ENCODE measurements at places on chromosomes 6 and 20. TPM values are rescaled to one million over a fixed set of nuclear protein-coding genes. Genes with fewer than 3 reads are reported as not detected.

GRCh38 chr6:99344289-99344688, 5.2 kb downstream of the FAXC start:
- peak; percentile 79 for DNase-seq
- H3K27ac ChIP-seq, result no peak overlapping the region
- no peaks in the 10 kb centered on the region for H3K36me3 ChIP-seq
- H3K4me3 ChIP-seq, result no peak overlapping the region
- no peaks in the 10 kb centered on the region for H3K27me3 ChIP-seq

- H3K4me3 ChIP-seq, result no peak overlapping the region
- no peaks in the 10 kb centered on the region for H3K4me1 ChIP-seq
- H3K27ac ChIP-seq, result no peak overlapping the region
- H3K27me3 ChIP-seq, result no peaks in the 10 kb centered on the region
Measured at GRCh38 chr20:24318569-24319352, 150.7 kb upstream of the SYNDIG1 start.

- H3K4me1 ChIP-seq, result no peaks in the 10 kb centered on the region
- no peak overlapping the region for H3K4me3 ChIP-seq
- no peak overlapping the region for H3K27ac ChIP-seq
- no peak for DNase-seq
Measured at GRCh38 chr6:33817489-33817888, 13.7 kb upstream of the MLN start.

TMEM63B gene
- 42.1 TPM for total RNA-seq

GRCh38 chr20:55488593-55488992, 516.7 kb downstream of the CBLN4 start:
- no peak for DNase-seq
- H3K36me3 ChIP-seq, result no peaks in the 10 kb centered on the region
- H3K27ac ChIP-seq, result no peak overlapping the region
- no peak overlapping the region for H3K4me3 ChIP-seq
- no peaks in the 10 kb centered on the region for H3K27me3 ChIP-seq
- no peaks in the 10 kb centered on the region for H3K4me1 ChIP-seq

- H3K36me3 ChIP-seq, result no peaks in the 10 kb centered on the region
- H3K4me1 ChIP-seq, result no peaks in the 10 kb centered on the region
- no peak for DNase-seq
Measured at GRCh38 chr6:142249266-142249665, 52.5 kb upstream of the ADGRG6 start.

- H3K4me3 ChIP-seq, result no peak overlapping the region
Measured at GRCh38 chr6:170124836-170125235, 166.0 kb downstream of the DLL1 start.
